H7 (cell line): ENCODE measurements at places on chromosomes 5 and 9. TPM values are rescaled to one million over a fixed set of nuclear protein-coding genes. Genes with fewer than 3 reads are reported as not detected.

SNAPC4 gene
- 13.3 and 14.0 TPM in 2 replicates for total RNA-seq

LCN9 gene
- total RNA-seq, result 0.44 TPM in 1 of 2 replicates, not detected in the other

GRCh38 chr5:161765611-161766010 is 80.1 kb downstream of the GABRA6 start:
- no peak for DNase-seq

SOHLH1 gene
- not detected in 2 replicates for total RNA-seq

NR2F1 gene
- not detected in 2 replicates for total RNA-seq

DNA sequence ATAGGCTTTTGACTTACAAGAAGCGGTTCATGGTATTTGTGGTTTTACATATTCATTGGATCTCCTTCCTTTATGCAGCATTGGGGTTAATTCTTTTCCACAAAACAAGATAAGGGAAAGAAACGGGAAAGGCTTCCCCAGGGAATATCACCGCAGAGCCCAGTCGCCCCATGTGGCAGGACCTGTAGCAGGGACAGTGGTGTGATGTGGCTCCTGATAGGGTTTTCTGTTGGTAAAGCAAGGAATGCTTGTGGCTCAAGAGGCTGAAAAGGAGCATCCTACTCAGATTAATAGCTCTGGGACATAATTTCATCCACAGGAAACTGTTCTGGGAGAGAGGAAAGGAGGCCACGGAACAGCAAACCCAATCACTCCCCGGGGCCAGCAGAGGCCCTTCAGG is 699.9 kb downstream of the MTRR start:
- no peak for DNase-seq
